ENCODE measurements at places on chromosomes 1 and 21. TPM values are rescaled to one million over a fixed set of nuclear protein-coding genes. Genes with fewer than 3 reads are reported as not detected.

Gene HSPA6
- 4.5 TPM for total RNA-seq

Gene AMPD1
- total RNA-seq = not detected

Gene UBE2Q1
- total RNA-seq = 96.5 TPM

Gene SDHB
- total RNA-seq = 78.3 TPM

Gene AGT
- total RNA-seq = not detected

Gene NUDT4B
- 1.9 TPM for total RNA-seq

Gene NPPA
- total RNA-seq = not detected

Gene DIO1
- not detected for total RNA-seq

Gene DPT
- total RNA-seq = not detected

Gene SAMD11
- not detected for total RNA-seq

Gene FOXJ3
- total RNA-seq = 63.9 TPM

Gene PCBP3
- not detected for total RNA-seq
